ENCODE measurements at places on chromosomes 12 and 14.

GRCh38 chr12:25811656-25812126, 146.8 kb upstream of the RASSF8 start:
- no peak overlapping the region for H3K27ac ChIP-seq
- peaks cover 10% of the 10 kb centered on the region for H3K4me1 ChIP-seq
- peaks cover 6% of the 10 kb centered on the region for H3K27me3 ChIP-seq
- H3K36me3 ChIP-seq: no peaks in the 10 kb centered on the region
- DNase-seq: no peak

- H3K36me3 ChIP-seq: no peaks in the 10 kb centered on the region
- no peaks in the 10 kb centered on the region for H3K27me3 ChIP-seq
- H3K27ac ChIP-seq: no peak overlapping the region
- no peak for DNase-seq
- no peaks in the 10 kb centered on the region for H3K4me1 ChIP-seq
- no peak overlapping the region for H3K4me3 ChIP-seq
These were observed 978.4 kb downstream of the BCL11B start for GRCh38 chr14:98293576-98293975.

GRCh38 chr14:33335366-33335765, 396.7 kb downstream of the NPAS3 start:
- no peak overlapping the region for H3K4me3 ChIP-seq
- H3K27me3 ChIP-seq: no peaks in the 10 kb centered on the region
- DNase-seq: no peak

DNA sequence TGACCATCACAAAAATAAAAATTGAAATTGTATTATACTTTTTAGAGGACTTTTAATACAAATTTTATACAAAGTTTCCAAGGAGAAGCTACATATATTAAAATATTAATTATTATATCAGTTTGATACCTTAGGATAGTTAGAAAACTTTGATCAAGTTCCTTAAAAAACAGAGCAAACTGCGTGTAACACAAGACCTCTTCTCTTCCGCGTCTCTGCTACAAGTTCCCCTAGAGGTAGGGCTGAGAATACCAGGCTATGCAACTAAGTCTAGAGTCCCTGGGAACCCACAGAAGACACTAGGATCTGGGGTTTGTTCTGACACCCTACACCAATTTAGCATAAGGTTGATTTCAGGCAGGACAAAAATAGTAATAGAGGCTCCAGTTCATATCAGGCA, 319.0 kb downstream of the FOXG1 start:
- no peak overlapping the region for H3K27ac ChIP-seq
- H3K36me3 ChIP-seq: no peaks in the 10 kb centered on the region
- H3K27me3 ChIP-seq: no peaks in the 10 kb centered on the region
- no peaks in the 10 kb centered on the region for H3K4me1 ChIP-seq
- DNase-seq: no peak

DNA sequence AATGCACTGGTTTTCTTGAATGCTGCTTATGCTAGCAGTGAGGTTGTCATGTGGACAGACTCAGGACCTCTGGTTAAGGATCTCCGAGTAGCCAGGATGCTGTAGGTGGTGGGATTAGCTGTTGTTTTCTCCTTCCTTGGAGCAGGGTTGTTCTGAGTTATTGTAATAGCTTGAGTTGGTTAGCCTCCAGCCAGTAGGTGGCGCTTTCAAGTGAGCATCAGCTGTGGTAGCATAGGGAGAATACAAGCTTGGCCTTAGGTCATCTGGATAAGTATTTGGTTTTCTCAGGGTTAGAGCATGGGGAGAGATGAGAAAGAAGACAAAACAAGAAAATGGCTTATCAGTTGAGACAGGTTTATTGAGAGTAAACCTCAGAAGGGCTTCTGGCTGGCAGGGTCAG, 299.7 kb upstream of the FBXO33 start:
- no peaks in the 10 kb centered on the region for H3K27me3 ChIP-seq
- H3K36me3 ChIP-seq: no peaks in the 10 kb centered on the region
- H3K27ac ChIP-seq: no peak overlapping the region
- H3K4me3 ChIP-seq: no peak overlapping the region

- no peak overlapping the region for H3K4me3 ChIP-seq
- peak overlapping the region; percentile 72 for H3K27ac ChIP-seq
- H3K36me3 ChIP-seq: peaks cover 46% of the 10 kb centered on the region
- H3K27me3 ChIP-seq: no peaks in the 10 kb centered on the region
These were observed 34.4 kb downstream of the PPTC7 start for GRCh38 chr12:110548678-110549077.

DNA sequence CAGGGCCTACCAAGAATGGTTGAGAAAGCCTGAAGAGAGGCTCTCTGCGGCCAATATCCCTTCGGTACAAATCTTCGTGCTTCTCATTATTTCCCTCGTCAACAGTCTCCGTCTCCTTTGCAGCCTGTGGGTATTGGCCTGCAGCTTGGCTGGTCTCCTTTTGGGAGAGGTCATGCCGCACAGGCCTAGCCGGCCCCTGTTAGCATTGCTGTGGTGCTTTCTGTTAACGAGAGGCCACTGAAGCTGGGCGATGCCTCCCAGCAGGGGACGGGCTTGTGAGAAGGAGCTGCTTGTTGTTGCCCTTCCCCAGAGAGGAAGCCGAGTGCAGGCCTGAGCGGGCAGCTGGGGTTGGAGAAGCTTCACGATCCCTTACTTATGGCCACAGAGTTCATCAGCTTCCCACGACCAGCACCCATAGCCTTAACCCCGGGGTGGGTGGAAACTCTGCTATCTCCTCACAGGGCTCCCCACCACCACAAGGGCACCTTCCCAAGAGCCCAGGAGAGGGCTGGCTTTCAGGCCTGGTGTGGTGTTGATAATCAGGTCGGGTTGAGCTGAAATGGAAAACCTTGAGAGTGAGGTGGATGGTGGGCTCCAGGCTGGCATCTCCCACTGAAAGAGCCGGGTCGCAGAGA, 228.6 kb downstream of the ZFP36L1 start:
- no peaks in the 10 kb centered on the region for H3K27me3 ChIP-seq
- H3K27ac ChIP-seq: no peak overlapping the region
- peaks cover 11% of the 10 kb centered on the region for H3K36me3 ChIP-seq
- peak overlapping the region; percentile 55 for H3K4me3 ChIP-seq

- no peaks in the 10 kb centered on the region for H3K4me1 ChIP-seq
- H3K4me3 ChIP-seq: no peak overlapping the region
- H3K27ac ChIP-seq: no peak overlapping the region
These were observed 279.0 kb downstream of the TMEM117 start for GRCh38 chr12:44114906-44115305.
